Effector memory CD4-positive, alpha-beta T cell (primary cell): ENCODE measurements at places on chromosomes 16 and 17.

DNA sequence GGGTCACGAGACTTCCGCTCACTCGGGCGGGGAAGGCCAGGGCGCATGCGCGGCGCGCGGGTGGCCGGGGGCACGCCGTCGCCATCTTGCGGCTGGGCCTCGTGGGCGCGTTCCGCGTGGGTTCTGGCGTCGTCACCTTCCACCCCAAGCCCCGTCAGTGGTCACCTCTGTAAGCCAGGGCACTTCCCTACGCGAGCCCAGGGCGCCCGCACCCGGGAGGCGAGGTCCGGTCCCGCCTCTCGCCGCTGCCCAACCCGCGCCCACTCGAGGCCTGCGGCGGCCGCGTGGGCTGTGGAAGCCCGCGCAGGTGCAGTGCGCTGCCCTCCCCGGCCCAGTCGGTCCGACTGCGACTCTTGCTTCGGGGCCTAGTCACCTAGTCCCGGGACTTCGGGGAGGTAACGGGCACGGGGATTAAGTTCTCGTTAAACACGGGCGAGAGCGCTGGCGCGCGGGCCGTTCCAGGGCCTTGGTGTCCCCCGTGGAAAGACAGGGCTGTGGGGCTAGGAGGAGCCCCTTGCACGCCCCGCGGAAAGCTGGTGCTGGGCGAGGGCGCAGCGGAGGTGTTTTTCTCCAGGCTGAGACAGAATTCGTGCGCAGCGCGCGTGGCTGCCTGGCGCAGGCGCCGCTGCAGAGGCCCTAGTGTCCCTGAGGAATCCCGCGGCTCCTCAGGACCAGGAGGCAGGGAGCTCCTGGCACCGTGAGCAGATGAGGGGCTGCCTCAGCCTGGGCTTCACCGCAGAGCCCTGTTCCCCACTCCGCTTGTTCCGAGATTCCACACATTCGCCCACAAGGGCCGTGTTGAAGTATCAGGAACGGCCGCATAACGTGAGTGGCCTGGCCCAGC lies 472 bp upstream of the ARHGDIA start:
- H3K4me1 ChIP-seq: peaks cover 43% of the 10 kb centered on the region
- H3K27ac ChIP-seq: peak overlapping the region; percentile 95
- peaks cover 24% of the 10 kb centered on the region for H3K36me3 ChIP-seq
- no peaks in the 10 kb centered on the region for H3K27me3 ChIP-seq
- DNase-seq: peak; percentile 96

GRCh38 chr17:81241648-81242420 lies 2.7 kb downstream of the NDUFAF8 start:
- no peaks in the 10 kb centered on the region for H3K36me3 ChIP-seq
- DNase-seq: peak; percentile 45
- no peak overlapping the region for H3K4me3 ChIP-seq

- H3K4me3 ChIP-seq: no peak overlapping the region
- no peaks in the 10 kb centered on the region for H3K36me3 ChIP-seq
- DNase-seq: no peak
Observed at GRCh38 chr16:49875806-49876715, 20.1 kb upstream of the ZNF423 start.

DNA sequence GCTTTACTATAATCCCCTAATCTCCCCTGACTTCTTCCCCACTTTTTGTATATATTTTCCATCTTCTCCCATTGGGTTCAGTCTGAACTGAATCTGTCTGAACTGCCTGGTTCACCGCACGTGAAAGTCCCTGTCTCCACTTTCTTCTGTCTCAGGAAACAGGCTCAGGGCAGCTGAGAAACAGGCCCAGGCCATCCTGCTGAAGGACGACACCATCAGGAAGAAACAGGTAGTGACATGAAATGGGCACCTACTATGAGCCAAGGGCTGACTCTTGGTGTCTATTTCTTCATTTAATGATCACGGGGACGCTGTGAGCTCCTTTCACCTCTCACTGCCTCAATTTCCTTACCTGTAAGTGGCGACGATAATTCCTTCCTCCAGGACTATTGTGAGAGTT lies 90.5 kb upstream of the HSBP1 start:
- no peaks in the 10 kb centered on the region for H3K36me3 ChIP-seq
- no peaks in the 10 kb centered on the region for H3K27me3 ChIP-seq
- no peak overlapping the region for H3K4me3 ChIP-seq
- no peaks in the 10 kb centered on the region for H3K4me1 ChIP-seq
- no peak for DNase-seq
